ENCODE measurements at places on chromosomes 7 and 10.
A peak's percentile ranks its signal among the peaks of the same experiment; 100 is the strongest.

DNA sequence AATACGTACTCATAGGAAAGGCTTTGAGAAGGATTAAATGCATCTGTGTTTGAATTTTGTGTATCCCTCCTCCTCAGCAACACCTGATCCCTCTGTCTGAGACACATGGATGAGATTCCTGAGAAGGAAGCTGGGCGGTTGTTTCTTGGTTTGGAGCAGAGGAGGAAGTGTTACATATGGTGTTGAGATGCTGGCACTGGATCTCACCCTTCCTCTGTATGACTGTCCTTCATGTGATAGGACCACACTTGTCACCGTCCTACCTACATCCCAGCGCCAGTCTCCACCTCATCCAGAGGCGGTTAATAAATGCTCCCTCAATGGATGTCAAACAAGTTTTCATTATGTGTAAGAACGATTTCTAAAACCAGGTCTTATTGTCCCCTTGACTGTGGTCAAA is 49.4 kb upstream of the KLF6 start:
- no peak for DNase-seq

- DNase-seq = no peak
Measured at GRCh38 chr10:95500097-95500496, 61.1 kb downstream of the SORBS1 start.

DNA sequence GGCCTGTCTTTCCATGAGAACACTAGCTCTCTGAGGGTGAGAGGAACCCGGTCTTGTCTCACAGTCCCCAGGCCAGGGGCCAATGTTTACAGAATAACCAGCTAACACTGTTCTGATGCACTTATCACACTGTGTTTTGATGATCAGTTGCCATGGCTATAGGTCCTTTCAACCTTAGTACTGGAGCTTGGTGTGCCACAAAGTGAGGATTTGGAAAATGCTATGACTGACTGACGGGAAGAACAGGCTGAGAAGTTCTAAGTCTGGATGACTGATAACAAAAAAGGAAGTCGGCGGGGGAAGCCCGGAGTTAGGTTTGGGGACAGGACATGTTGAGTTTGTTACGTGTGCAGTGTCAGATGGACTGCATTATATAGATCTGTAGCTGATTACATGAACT is 141.8 kb downstream of the CTTNBP2 start:
- DNase-seq = no peak

DNA sequence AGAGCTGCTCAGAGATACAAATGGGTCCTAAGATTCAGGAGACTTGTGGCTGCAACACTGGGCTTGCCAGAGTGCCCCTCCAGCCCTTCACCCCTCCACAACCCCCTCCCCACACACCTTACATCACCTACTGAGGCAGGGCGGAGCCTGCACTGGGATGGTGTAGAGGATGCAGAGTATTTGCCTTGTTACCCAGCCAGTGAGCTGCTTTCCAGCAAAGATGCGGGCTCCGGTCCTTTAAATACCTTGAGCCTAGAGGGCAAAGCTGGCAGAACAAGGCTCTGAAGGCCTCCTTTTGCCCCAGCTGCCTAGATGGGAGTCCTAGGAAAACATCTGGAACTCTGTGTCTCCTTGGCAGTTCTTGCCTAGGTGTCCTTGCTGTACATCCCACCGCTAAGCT is 34.6 kb downstream of the KAZALD1 start:
- no peak for DNase-seq

- no peak for DNase-seq
Measured at GRCh38 chr10:48684463-48684791, 246 bp upstream of the WDFY4 start.

- no peak for DNase-seq
Measured at GRCh38 chr10:70752571-70752970, 32.6 kb downstream of the TBATA start.

GRCh38 chr7:116672596-116673456 is 830 bp downstream of the MET start:
- no peak for DNase-seq

DNA sequence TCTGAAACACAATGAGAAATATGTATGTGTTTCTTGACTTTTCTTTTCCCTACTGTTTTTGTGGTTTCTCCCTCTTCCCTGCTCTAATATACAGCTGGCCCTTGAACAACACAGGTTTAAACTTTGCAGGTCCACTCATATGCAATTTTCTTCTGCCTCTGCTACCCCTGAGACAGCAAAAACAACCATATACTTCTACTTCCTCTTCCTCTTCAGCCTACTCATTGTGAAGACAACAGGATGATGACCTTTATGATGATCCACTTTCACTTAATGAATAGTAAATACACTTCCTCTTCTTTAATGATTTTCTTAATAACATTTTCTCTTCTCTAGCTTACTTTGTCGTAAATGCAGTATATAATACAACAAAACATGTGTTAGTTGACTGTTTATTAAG is 35.0 kb upstream of the DGKB start:
- DNase-seq = no peak

- peak; percentile 9 for DNase-seq
Measured at GRCh38 chr10:132223156-132223590, 36.4 kb downstream of the DPYSL4 start.

DNA sequence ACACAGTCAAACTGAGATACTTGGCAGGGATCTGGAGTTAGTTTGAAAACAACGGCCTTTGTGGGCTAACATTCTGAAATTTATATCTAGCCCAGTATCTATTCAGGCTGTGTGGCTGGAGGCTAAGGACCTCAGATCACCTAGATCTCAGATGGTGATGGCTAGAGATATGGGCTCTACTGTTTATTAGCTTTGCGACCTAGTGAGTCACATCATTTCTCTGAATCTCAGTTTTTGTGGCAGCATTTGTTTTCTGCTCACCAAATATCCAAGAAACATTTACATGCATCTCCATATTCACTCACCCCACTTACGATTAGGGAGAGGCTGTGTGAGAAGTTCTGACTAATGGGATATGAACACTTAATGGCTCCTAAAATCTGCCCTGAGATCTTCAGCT is 503.9 kb downstream of the KIF20B start:
- no peak for DNase-seq

- no peak for DNase-seq
Measured at GRCh38 chr7:7704867-7705266, 13.5 kb downstream of the RPA3 start.

GRCh38 chr10:123007558-123008354 is 839 bp downstream of the IKZF5 start:
- no peak for DNase-seq

DNA sequence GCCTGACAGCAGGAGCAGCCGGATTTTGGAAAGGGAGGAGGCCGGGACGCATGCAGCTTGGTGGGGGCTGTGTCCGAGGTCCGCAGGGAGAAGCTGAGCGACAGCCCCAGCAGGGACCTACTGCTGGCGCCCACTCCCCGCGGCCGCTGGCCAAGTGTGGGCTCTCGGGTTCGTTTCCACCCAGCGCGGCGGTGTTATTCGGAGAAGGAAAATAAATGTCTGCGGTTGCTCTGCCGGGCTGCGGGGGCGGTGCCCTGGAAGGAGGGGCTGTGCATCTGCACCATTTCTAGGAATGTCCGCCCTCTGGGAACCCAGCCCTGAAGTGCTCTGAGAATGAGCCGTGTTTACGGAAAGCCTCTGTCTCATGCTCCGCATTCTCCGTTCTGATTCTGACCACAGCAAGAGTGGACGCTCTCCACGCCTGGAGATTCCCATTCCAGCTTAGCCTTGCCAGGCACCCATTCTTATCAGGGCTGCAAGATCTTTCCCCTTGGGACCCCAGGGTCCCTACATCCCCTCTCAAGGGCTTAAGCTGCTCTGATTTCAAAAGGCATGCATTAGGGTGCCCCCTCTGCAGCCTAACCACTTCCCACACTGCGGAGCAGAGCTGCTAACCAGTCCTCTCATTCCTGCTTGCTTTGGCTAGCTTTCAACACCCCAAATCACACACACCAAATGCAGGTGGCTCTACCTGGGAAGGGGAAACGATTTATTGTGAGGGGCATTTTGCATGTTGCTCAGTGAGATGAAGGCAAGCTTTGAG is 256.6 kb upstream of the GLI3 start:
- no peak for DNase-seq

- DNase-seq = no peak
Measured at GRCh38 chr10:116461680-116462079, 34.0 kb downstream of the PNLIPRP3 start.

- no peak for DNase-seq
Measured at GRCh38 chr10:112373912-112374338, at the start of gene ACSL5. Gene ACSL5, plus strand, starts transcription at chr10:112374116. Its CDS starts 20,831 bp downstream, at chr10:112394947.

- DNase-seq = peak; percentile 23
Measured at GRCh38 chr7:27921081-27921836, 181.3 kb downstream of the TAX1BP1 start.

GRCh38 chr10:91206837-91207474 is 13.5 kb upstream of the PCGF5 start:
- no peak for DNase-seq

- no peak for DNase-seq
Measured at GRCh38 chr10:69374242-69374641, 42.5 kb downstream of the TACR2 start.

DNA sequence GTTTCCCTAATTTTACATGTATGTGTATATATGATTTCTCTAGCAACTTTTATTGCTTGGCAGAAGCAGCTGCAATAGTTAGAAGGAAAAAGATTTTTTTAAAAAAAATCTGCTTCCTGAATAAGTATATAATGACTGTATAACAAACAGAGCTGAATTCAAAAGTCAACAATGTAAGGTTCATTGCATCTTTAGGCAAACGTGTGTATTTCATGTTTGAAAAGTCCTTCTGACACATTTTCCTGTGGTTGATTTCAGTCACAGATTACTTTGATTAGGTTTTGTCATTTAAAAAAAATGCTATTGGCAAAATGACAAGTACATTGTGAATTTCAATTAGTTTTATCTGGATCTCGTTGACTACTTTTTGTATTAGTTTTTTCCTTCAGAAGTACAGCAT is 231.0 kb downstream of the CSTF2T start:
- no peak for DNase-seq

Data from SHP77 treated with DMSO at 0.1 percent for 48 hours (cell line).